ENCODE measurements at places on chromosomes 2 and 18. TPM values are rescaled to one million over a fixed set of nuclear protein-coding genes. Genes with fewer than 3 reads are reported as not detected.

FBXO15 gene
- 1.0 TPM for total RNA-seq

VWA3B gene
- total RNA-seq, result not detected

NPHP1 gene
- total RNA-seq, result 3.6 TPM

CCDC102B gene
- total RNA-seq, result 6.3 TPM

NGEF gene
- 4.9 TPM for total RNA-seq

DCDC2C gene
- total RNA-seq, result not detected

NOP58 gene
- 70.2 TPM for total RNA-seq

CFAP221 gene
- total RNA-seq, result 21.5 TPM

All from body of pancreas (tissue), 4 donors.